ENCODE measurements at places on chromosomes 2 and 18. TPM values are rescaled to one million over a fixed set of nuclear protein-coding genes. Genes with fewer than 3 reads are reported as not detected.
A peak's percentile ranks its signal among the peaks of the same experiment; 100 is the strongest.

DNA sequence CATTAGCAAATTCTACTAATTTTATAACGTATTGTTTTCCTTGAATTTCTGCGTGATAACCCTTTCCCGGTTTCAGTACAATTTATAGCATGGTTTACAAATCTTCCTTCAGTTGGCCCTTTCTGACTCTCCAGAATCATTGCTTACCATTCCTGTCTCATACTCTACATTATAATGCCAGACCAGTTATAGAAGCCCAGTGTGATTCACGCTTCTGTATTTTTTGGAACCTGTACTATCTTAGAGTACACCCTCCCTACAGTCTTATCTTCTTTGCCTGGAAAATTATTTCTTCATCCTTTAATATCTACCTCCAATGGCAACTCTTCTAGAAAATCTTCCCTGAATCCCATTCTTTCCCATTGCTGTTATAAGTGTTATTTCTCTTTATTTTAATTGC is 391.6 kb upstream of the SYT4 start:
- no peak for DNase-seq

DNA sequence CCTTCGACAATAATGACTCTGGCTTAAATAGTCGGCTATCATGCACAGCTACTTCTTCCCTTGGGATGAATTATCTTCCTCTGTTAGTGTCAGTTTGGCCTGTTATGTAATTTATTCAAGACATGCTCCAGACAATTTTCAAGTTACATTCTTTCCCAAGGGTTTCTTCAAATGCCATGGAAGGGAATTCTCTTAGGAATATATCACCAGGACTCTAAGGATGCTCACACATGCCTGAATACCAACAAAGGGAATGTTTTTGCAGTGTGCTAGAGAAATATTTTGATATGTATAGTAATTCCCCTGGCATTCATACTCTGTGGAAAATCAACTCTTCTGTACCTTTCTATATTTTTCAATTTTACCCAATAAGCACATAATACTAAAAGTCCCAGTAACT is 286.0 kb upstream of the KYNU start:
- no peak for DNase-seq

Gene GKN1
- total RNA-seq: not detected

- no peak for DNase-seq
Observed at GRCh38 chr2:183349091-183349490, 224.8 kb downstream of the NUP35 start.

Gene TMEM150A
- total RNA-seq: 6.1 TPM

GRCh38 chr2:205948883-205949282 is 137.1 kb downstream of the INO80D start:
- no peak for DNase-seq

- DNase-seq: peak; percentile 70
Observed at GRCh38 chr18:63131106-63131958, 188.2 kb downstream of the BCL2 start.

Gene SERPINB11
- not detected for total RNA-seq

Data from lung microvascular endothelial cell (primary cell).